ENCODE measurements at places on chromosomes 1 and 21. TPM values are rescaled to one million over a fixed set of nuclear protein-coding genes. Genes with fewer than 3 reads are reported as not detected.

Gene ZNF124
- 28.6 TPM for total RNA-seq

DNA sequence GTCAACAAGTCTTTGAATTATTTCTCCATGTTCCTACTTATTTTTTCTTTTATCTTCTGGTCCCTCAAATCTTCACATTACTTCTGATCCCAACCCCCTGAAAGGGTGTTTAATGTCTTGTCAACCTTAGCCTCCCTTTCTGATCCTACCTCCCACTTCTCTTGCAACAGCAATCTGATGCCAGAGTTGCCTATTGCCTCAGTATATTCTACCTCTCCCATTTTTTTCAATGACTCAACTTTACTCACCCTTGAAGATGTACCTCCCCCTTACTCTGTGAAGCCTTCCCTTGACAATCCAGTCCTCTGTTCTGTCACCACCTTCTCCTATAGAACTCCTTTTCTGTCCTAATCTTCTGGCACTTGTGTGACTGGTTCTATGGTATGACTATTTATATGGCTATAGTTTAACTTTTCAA, 99.5 kb upstream of the CD55 start:
- DNase-seq, result no peak

GRCh38 chr21:31948676-31949075, 75.9 kb downstream of the HUNK start:
- DNase-seq, result no peak

DNA sequence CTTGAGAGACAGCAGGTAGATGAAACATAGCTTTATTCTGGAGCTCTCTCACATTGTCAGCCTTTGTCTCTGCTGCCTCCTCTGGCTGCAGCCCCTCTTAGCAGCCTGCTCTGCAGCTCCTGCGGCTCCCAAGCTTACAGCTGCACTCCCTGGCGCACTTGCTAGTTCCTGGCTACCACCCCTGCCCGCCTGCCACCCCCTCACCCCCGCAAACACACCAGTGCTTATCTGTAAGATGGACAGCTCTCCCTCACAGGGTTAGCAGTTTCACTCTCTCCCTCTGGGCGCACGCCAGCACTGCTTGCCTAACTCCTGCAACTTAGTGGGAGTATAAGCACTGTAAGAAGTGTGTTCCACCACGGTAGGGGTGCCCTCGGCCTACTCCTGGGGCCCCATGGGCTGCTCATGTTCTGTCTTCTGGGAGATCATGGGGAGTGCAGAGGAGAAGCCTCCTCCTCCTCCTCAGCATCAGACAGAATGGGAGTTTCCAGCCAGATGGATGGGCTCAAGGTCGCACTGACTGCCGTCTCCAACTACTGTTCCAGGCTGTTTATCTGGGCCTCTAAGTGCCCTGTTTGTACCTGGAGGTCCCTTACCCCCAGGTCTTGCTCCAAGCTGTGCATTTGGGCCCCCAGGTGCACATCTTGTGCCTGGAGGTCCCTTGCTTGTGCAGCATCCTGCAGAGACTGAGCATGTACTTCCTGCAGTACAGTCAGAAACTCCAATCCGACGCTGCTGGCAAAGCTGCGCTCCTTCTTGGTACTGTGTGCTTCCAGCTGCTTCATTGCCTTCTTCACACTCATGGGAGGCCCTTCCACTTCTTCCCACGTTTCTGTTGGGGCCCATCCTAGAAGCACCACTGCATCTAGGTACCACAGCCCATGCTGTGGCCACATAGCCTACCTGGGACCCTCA, 1388.1 kb downstream of the AMY1C start:
- DNase-seq, result no peak

Gene LRRC38
- not detected for total RNA-seq

DNA sequence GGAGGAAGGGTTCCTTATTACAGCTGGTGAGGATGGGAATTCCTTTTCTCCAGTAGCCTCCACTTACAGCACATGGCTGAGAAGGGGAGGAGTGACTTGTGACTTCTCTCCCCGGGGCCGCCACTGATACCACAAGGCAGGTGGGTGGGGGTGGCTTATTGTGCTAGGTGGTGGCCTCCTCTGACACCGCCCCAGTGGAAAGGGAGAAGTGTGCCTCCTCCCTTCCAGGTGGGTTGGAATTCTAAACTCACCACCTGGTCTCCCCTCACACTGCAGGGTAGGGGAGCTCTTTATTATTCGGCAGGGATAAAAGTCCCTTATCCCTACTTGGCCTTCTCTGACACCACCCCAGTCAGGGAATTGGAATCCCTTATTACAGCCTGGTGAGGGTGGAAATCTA, 89.5 kb downstream of the CCDC30 start:
- no peak for DNase-seq

Gene NPHS2
- total RNA-seq, result not detected

- DNase-seq, result no peak
Observed at GRCh38 chr1:68174738-68175113, 57.6 kb downstream of the WLS start.

Data from activated naive CD8-positive, alpha-beta T cell treated with anti-CD3 and anti-CD28 coated beads, Interleukin-2, amount 10 ng/mL, durations not matched to agents 7 days and 5 days (primary cell).